Spinal cord (tissue), 10 donors: ENCODE measurements at places on chromosomes 5 and 9. TPM values are rescaled to one million over a fixed set of nuclear protein-coding genes. Genes with fewer than 3 reads are reported as not detected.

DNA sequence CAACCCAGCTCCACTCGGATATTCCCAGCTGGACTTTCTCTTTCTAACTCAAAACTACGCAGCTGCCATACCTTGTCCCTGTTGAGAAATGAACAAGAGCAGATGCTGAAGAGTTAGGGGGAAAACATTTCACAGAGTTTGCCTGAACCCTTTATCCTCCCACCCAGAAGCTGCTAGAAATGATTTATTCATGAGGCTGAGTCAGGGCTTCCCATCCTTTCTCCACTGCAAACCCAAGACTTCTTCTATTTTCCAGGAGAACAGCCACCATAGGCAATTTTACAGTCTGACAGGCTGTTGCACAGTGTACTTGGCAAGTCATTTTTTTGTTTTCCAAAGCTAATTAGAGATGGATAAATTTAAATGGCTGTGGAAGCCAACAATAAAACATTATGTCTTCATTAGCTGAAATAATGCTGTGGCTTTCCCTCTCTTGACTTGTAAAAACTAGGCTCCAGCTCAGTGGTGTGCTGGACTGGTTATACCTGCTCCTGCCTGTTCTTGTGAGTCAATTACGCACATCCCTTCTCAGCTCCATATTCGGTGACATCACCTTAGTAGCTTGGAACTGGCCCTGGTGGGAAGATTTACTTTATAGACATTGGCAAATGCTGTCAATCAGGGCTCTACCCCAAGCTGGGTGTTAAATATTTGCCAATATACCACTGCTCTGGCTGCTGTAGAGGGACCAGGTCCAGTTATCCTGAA is 71.9 kb downstream of the KIF4B start:
- no peak for DNase-seq
- H3K4me3 ChIP-seq, result no peak overlapping the region
- H3K4me1 ChIP-seq, result no peaks in the 10 kb centered on the region
- H3K27ac ChIP-seq, result no peak overlapping the region
- H3K27me3 ChIP-seq, result no peaks in the 10 kb centered on the region

DNA sequence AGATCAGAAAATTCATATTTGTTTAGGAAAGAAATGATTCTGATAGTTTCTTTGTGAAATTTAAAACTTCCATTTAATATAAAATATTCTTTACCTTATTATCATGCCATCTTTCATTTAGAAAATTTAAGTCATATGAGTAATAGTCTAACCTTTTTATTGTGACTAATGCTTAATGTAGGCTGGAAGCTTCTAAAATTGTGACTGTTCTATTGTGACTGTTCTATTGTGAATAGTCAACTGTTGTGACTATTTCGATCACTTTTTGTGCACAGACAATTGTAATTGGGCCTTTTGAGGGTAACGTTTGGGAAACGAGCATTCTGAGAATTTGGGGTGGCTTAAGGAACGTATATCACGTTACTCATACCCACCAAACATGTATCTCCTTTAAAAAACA is 100.0 kb downstream of the PARP8 start:
- H3K36me3 ChIP-seq, result no peaks in the 10 kb centered on the region
- H3K4me3 ChIP-seq, result no peak overlapping the region
- no peaks in the 10 kb centered on the region for H3K4me1 ChIP-seq
- no peak for DNase-seq

DNA sequence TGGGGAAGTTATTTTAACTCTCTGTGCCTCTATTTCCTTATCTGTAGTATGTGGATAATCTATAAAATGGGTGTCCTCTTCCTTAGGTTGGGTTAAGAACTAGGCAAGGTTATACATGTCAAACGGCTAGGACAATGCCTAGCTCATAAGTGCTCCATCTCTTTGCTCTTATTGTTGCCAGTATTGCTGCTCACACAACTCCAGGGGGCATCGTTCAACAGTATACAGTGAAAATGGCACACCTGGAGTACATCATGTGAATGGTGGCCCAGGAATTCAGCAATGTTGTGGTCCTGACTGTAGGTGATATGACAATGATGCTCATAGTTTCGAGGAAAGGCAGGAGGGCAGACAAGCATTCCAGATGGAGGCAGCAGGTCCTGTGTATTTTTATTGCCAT is 30.1 kb downstream of the SLIT3 start:
- no peaks in the 10 kb centered on the region for H3K27me3 ChIP-seq
- no peak for DNase-seq
- no peak overlapping the region for H3K4me3 ChIP-seq
- no peaks in the 10 kb centered on the region for H3K4me1 ChIP-seq
- H3K27ac ChIP-seq, result no peak overlapping the region

GRCh38 chr5:131514316-131515283 is 120.4 kb downstream of the RAPGEF6 start:
- H3K27ac ChIP-seq, result no peak overlapping the region
- DNase-seq, result no peak
- no peaks in the 10 kb centered on the region for H3K4me1 ChIP-seq
- no peaks in the 10 kb centered on the region for H3K27me3 ChIP-seq

GRCh38 chr5:106780355-106780754 is 890.4 kb downstream of the EFNA5 start:
- H3K27ac ChIP-seq, result no peak overlapping the region
- no peak overlapping the region for H3K4me3 ChIP-seq
- H3K27me3 ChIP-seq, result no peaks in the 10 kb centered on the region

- DNase-seq, result no peak
- no peaks in the 10 kb centered on the region for H3K27me3 ChIP-seq
- H3K4me3 ChIP-seq, result no peak overlapping the region
- no peaks in the 10 kb centered on the region for H3K4me1 ChIP-seq
Measured at GRCh38 chr5:131462454-131462853, 172.6 kb downstream of the RAPGEF6 start.

DNA sequence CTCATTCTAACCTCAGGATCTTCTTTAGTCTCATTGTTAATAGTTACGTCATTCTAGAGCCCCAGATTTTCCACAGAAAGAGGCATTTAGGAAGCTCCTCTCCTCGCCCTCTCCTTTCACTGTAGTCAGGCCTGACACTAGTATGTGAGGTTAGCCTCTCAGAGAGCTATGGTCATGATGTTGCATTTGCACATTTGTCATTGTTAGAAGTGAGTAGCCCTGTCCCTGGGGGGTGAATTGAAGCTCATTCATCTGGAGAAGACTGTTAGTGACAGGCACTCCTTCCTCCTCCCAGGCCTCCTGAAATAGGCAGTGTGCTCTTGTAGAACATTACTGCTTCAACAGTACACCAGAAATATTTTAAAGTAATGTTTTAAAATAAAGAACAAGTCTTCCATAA is 26.6 kb upstream of the LRRTM2 start:
- H3K27ac ChIP-seq, result no peak overlapping the region
- no peak overlapping the region for H3K4me3 ChIP-seq
- no peaks in the 10 kb centered on the region for H3K27me3 ChIP-seq
- peaks cover 14% of the 10 kb centered on the region for H3K36me3 ChIP-seq
- DNase-seq, result no peak

GRCh38 chr5:135887447-135887864 is 8.2 kb downstream of the IL9 start:
- DNase-seq, result peak; percentile 92
- no peaks in the 10 kb centered on the region for H3K36me3 ChIP-seq
- peaks cover 9% of the 10 kb centered on the region for H3K27me3 ChIP-seq
- H3K4me1 ChIP-seq, result peaks cover 27% of the 10 kb centered on the region
- H3K4me3 ChIP-seq, result no peak overlapping the region

- H3K36me3 ChIP-seq, result peaks cover 3% of the 10 kb centered on the region
- H3K4me3 ChIP-seq, result peak overlapping the region; percentile 98
- peaks cover 29% of the 10 kb centered on the region for H3K4me1 ChIP-seq
- no peak for DNase-seq
- no peaks in the 10 kb centered on the region for H3K27me3 ChIP-seq
Measured at GRCh38 chr9:127423476-127423933, 677 bp upstream of the ZNF79 start.

The PCDHGC5 gene
- total RNA-seq, result 4.0 TPM

The ACTBL2 gene
- not detected for total RNA-seq
